ENCODE measurements at places on chromosomes 16 and 17.

DNA sequence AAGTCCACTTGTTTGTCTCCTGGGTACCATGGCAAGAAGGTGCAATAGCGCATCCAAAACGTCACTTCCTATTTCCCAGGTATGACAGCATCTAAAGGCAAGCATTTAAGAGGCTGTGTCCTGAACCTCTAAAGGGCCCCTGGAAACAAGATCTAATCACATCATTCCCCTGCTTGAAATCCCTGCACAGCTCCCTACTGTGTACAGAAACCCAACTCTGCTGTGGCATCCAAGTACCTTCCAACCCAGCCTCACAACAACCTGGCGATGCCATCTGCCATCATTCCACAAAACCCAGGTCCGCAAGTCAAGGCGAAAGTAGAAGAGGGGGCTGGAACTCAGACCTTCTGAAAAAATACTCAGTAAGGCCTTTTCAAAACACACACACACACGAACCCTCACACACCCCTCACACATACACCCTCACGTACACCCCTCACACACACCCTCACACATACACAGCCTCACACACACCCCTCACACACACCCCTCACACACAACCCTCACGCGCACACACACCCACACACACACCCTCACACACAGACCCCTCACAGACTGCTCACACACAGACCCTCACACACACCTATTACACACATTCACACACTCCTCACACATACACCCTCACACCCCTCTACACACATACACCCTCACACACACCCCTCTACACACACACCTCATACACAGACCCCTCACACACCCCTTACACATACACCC, 24.5 kb downstream of the C17orf67 start:
- DNase-seq: no peak
- no peak overlapping the region for H3K4me3 ChIP-seq
- H3K27me3 ChIP-seq: peaks cover 3% of the 10 kb centered on the region
- no peaks in the 10 kb centered on the region for H3K36me3 ChIP-seq

DNA sequence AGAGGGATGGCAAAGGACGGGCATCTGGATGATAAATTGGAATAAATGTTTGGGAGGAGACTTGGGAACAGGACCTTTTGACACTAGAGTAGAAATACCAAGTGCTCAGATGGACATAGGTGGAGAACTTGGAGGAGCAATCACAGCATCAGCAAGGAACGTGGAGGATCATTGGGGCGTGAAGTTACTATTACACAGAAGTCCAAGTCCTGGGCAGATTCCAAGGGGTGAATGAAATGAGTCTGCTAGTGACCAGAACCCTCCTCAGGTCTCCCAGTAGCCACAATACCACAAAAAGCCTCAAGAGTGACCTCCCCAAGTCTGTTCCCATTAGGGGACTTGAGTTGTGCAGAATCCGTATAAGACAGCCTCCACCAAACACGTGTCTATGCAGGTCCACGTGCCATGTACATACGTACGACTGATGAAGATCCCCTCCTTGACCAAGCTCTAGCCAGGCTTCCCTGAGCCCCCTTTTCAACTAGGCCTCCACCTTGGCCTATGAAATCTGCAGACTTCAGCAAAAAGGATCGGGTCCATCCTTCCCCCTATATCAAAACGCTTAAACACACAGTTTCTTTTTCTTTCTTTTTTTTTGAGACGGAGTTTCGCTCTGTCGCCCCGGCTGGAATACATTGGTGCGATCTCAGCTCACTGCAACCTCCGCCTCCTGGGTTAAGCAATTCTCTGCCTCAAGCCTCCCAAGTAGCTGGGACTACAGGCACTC, 2.2 kb downstream of the C17orf67 start:
- peaks cover 41% of the 10 kb centered on the region for H3K4me1 ChIP-seq
- H3K36me3 ChIP-seq: peaks cover 16% of the 10 kb centered on the region
- no peak for DNase-seq
- no peak overlapping the region for H3K27ac ChIP-seq
- no peaks in the 10 kb centered on the region for H3K27me3 ChIP-seq

GRCh38 chr17:68820825-68821481, 134.2 kb downstream of the ABCA8 start:
- H3K27me3 ChIP-seq: no peaks in the 10 kb centered on the region
- no peaks in the 10 kb centered on the region for H3K36me3 ChIP-seq
- no peaks in the 10 kb centered on the region for H3K4me1 ChIP-seq
- DNase-seq: no peak

DNA sequence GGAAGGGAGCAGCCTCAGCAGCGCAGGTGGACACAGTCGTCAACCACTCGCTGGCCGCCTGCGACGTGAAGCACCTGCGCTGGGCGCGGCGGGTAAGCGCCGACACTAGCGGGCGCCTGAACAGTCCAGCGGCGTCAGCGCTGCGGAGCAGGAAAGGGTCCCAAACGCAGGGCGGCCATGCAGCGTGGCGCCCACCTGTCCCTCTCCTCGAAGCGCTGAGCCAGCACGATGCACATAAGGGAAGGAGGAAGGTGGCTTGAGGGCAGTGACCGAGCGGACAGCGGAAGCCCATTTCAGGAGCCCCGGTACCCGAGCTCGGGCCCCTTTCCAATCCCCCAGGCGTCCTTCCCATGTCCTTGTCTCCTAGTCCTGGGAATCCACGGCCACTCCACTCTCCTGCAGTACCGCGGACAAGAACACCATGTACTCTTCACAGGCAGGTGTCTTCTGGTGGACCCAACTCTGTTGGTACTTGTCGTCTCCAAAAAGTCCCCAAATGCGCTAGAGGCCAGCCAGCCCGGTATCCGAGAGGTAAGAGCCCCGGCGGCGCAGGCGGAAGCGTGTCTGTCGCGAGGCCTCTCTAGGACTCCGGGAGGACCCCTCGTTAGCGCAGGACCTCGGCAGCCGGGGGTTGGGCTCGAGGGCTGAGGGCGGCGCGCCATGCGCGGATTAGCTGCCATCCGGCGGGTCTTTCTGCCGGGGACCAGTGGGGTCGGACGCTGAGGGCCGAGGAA, 14.4 kb downstream of the ZNF232 start:
- H3K27ac ChIP-seq: no peak overlapping the region
- no peak for DNase-seq
- no peaks in the 10 kb centered on the region for H3K4me1 ChIP-seq
- H3K27me3 ChIP-seq: peaks cover 7% of the 10 kb centered on the region
- peaks cover 5% of the 10 kb centered on the region for H3K36me3 ChIP-seq

DNA sequence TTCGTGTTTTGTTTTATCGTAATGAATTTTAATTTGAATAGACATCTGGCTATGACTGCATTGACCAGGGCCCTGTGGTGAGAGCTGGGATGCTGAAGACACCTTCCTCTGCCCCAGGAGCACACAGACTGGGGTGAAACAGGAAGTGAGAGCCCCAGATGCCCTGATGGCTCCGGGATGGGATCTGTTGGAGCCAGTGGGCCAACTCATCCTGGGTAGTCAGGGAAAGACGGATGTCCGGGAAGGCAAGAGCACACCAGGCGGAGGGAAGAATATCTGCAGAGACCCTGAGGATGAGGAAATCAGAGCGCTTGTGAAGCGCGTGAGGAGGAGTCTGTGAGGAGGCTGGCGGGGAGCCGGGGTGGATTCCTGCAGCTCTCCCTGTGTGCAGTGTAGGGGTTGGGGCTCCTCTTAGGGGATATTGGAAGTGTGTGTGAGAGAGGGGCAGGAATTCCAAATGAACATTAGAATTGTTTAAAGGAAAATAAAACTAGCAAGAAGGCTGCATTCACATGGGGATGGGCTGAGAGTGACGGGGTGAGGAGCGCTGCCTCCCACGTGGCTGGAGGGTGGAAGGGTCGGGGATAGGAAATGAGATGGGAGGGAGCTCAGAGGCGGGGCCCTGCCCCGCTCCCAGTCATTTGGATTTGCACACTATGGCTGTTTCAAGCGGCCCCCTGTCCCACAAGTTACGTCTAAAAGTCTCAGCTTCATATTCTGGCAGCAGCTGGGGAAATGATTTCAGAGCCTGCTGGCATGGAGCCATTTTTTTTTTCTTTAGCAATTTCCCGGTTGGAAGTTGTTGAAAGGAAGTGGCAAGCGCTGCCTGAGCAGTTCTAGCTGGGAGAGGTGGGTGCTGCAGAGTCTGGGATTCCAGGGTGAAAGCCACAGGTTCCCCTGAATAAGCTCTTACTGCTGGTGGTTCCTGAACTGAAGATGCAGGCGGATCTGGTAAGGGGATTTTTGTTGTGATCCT, 71.2 kb upstream of the LGALS9 start:
- peaks cover 58% of the 10 kb centered on the region for H3K4me1 ChIP-seq
- H3K27me3 ChIP-seq: no peaks in the 10 kb centered on the region
- no peak for DNase-seq

- no peak overlapping the region for H3K27ac ChIP-seq
- no peak overlapping the region for H3K4me3 ChIP-seq
- H3K27me3 ChIP-seq: peaks cover 43% of the 10 kb centered on the region
- H3K36me3 ChIP-seq: no peaks in the 10 kb centered on the region
- peaks cover 7% of the 10 kb centered on the region for H3K4me1 ChIP-seq
These were observed 1.3 kb downstream of the GUCY2D start for GRCh38 chr17:8003594-8004181.

- no peaks in the 10 kb centered on the region for H3K36me3 ChIP-seq
- DNase-seq: no peak
- H3K27me3 ChIP-seq: peaks cover 3% of the 10 kb centered on the region
- H3K4me3 ChIP-seq: no peak overlapping the region
These were observed 51.2 kb upstream of the HNF1B start for GRCh38 chr17:37796076-37796475.

Measured in activated T-helper 1 cell treated with anti-CD3 and anti-CD28 coated beads, Interleukin-12 subunit alpha, Interleukin-12 subunit beta, Interleukin-2, Interleukin-4 antibody, amounts not matched to agents 30 ng/mL and 10 ng/mL and 1 ng/mL, durations not matched to agents 14 hours and 24 hours and 36 hours (primary cell).